ENCODE measurements at places on chromosomes 3 and 15.

GRCh38 chr3:12878141-12878574 lies 36.8 kb upstream of the RPL32 start:
- DNase-seq = no peak

DNA sequence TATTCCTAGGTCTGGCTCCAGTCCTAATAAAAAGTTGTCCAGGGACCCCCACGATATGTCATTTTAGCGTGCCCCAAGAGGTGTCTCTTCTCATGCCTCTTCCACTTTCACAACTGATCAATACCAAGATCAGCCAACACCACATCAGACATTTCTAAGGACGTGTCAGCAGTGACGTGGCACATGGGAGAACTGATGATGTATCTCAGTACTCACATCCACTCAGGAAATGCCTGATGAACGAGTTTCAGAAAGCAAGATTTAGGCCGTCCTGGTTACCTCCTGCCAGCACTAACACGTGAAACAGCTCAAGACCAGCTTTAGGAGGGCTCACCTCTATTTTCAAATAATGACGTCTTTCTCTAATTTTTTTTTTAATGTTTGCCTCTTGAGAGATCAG lies 19.6 kb downstream of the VGLL4 start:
- DNase-seq = no peak

DNA sequence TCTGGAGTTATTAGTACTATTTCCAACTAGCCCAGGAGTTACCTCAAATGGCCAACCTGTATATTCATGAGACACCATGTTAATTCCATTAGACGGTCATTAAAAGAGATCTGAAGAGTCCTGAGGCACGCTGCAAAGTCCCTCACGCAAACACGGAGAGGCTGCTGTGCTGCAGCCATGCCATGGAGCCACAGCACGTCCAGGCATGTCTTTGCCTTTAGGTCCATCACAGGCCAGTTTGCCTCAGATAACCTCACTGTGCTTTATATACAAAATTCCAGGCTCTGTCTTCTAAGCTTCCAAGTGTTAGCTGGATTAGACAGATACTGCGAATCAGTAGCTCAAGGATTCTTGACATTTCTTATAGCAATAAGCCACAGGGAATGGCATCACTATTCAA lies 9.8 kb upstream of the PLAAT1 start:
- no peak for DNase-seq

DNA sequence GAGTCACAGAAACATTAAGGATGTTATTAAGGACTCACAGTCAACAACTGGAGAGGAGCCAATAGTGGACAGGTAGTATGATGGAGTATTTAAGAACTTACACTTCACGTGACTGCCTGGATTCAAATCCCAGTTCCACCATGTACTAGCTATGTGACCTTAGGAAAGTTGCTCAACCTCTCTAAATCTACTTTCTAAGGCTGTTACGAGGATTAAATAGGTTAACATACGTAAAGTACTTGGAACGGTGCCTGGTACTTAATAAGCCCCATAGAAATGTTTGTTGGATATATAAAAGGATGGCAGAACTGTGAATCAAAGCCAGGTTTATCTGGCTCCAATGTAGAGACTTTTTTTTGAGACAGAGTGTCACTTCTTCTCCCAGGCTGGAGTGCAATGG lies 24.4 kb downstream of the THRB start:
- DNase-seq = no peak

GRCh38 chr15:58551764-58552504 lies 120.1 kb downstream of the LIPC start:
- no peak for DNase-seq

- DNase-seq = no peak
These were observed 33.8 kb downstream of the DNASE1L3 start for GRCh38 chr3:58176827-58177489.

GRCh38 chr3:15805756-15806266 lies 8.0 kb upstream of the ANKRD28 start:
- no peak for DNase-seq

DNA sequence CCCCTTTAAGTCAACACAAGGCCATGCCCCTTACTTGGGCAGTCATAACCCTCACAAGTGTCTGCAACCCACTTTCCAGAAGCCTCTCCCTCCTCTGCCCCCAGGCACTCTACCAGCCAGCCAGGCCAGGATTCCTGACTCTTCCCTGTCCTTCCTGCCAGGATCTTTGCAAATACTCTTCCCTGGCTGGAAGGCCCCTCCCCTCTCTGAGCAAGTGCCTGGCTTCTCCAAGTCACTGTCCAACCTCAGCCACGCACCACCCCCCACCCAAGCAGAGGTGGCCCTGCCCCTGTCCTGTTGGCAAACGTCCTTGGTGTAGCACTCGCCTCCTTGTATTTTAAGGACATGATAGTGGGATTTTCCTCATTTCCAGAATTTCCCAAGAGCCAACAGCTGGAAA lies 54.7 kb upstream of the USP3 start:
- no peak for DNase-seq

DNA sequence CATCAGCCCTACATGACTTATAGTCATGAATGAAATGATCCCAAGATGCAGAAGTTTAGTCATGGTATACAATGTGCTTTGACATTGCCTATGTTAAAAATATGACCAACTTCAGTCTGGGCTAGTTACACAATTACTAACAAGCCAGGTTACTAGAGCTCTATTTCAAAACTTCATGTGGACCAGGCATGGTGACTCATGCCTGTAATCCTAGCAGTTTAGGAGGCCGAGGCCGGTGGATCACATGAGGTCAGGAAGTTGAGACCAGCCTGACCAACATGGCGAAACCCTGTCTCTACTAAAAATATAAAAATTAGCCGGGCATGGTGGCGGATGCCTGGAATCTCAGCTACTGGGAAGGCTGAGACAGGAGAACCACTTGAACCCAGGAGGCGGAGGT lies 613.0 kb downstream of the CADM2 start:
- no peak for DNase-seq

- DNase-seq = no peak
These were observed 68.8 kb downstream of the TJP1 start for GRCh38 chr15:29753506-29753905.

DNA sequence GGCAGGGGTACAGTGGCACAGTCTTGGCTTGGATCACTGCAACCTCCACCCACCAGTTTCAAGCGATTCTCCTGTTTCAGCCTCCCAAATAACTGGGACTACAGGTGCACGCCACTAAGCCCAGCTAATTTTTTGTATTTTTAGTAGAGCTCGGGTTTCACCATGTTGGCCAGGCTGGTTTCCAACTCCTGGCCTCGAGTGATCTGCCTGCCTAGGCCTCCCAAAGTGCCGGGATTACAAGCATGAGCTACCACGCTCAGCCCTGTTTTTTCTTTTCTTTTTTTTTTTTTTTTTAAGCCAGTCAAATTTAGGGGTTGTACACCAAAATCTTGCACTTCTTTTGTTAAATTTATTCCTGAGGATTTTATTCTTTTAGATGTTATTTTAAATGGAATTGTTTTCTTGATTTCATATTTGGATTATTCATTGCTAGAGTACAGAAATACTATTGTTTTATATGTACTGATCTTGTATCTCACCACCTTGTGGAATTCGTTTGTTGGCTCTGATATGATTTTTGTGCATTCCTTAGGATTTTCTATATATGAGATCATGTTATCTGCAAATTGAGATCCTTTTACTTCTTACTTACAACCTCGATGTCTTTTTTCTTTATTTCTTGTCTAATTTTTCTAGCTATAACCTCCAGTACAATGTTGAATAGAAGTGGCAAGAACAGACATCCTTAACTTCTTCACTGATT lies 65.6 kb downstream of the ZNF609 start:
- DNase-seq = no peak

DNA sequence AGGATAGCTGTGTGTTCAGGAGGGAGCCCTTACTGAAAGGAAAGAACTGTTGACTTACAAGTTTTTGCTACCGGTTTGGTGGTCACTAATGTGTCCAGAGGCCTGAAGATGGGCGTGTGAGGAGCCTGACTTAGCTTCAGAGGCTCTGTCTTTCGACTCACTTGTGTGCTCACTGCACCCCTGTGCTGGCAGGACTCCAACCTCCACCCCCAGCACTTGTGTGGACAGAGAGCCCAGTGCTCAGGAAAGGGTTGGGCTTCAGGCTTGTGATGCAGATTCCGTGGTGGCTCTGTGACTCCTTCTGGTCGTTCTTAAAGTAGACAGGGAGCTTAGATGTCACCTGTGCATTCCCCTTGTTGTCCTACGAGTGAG lies 100.9 kb downstream of the PGPEP1L start:
- DNase-seq = no peak

DNA sequence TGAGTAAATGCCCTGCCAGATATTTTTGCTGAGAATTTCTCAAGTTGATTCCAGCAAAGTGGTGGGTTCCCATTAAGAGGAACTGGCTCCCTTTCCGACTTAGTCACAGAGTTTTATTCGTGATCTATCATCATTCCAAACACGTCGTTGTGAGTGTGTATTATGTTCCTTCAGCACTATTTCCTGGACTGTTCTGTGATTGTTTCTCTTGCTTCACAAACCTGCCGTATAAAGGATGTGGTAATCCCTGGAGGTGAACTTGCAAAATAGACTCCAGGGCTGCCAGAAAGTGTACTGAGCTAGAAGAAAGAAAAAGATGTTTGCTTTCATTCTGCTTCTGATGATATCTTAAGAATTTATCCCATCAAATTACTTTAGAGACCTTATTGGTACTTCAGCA lies 14.5 kb upstream of the CAPN3 start:
- no peak for DNase-seq

All from activated CD8-positive, alpha-beta memory T cell treated with anti-CD3 and anti-CD28 coated beads for 1 hour (primary cell).